ENCODE measurements at places on chromosomes 3 and 15.

GRCh38 chr15:67510597-67511190, 10.2 kb upstream of the C15orf61 start:
- no peak for DNase-seq

GRCh38 chr15:25742041-25742730, 120.9 kb downstream of the ATP10A start:
- no peak for DNase-seq

DNA sequence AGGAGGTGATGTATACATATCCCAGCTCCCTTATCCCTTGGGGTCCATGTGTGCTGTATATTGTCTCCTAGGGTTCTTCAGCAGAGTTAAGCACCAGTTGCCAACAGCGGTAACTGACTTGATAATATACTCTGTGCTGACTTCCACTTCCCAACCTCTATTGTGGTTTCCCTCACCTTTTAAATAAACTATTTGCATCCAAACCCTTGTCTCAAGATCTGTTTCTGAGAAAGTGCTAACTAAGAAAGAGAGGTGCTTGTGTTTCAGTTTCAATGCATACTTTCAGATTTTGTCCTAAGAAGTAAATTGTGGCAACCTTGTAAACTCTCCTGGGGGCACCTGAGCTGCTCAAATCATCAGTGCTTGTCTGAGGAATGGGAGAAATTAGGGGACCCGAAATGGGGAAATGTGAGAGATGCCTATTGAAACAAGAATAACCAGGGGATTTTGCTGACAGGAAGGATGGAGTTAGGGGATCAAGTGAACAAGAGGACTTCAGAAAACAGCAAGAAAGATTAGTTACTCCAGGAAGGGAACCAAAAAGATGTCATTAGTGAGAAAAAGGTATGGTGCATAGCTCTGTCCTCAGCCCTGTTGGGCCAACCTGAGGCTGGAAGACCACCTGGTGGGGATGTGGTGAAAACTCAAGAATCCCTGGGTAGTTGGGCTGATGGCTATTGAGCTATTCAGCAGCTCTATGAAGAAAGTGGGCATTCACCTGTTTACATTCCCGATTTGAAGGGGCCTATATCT, 50.9 kb upstream of the MRPL3 start:
- no peak for DNase-seq

GRCh38 chr3:38454178-38454883, 641 bp downstream of the ACVR2B start:
- DNase-seq = no peak

DNA sequence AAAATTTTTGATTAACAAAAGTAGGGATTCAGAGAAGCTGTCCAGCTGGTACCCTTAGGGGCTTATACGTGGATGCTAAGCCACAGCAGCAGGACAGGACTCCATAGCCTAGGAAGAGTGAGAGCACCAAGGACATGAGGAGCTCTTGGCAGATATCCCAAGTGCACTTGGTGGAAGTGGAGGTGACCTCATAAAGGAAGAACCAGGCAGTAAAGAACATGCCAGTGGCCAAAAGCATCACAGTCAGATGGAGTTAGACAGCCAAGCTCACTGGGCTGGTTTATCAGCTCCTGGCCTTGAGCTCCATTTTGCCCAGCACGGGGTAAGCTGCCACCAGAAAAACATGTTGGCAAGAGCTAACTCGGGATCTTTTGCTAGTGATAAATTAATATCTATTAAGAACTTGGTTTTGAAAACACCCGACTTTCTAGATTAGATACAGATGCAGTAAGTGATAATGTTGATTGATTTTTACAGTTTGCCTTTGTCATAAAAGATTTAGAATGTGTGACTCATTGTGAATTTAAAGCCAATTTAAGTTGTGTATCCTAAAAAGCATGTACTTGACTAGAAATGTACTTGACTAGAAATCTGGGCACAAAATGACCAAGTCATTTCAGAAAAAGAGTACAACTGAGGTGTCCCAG, 108.0 kb downstream of the CMSS1 start:
- peak; percentile 54 for DNase-seq

Data from ureter (tissue), 1 donor.